ENCODE measurements at places on chromosomes 11 and 22.

- no peak for DNase-seq
These were observed 323 bp upstream of the PANX1 start for GRCh38 chr11:94128291-94128745.

DNA sequence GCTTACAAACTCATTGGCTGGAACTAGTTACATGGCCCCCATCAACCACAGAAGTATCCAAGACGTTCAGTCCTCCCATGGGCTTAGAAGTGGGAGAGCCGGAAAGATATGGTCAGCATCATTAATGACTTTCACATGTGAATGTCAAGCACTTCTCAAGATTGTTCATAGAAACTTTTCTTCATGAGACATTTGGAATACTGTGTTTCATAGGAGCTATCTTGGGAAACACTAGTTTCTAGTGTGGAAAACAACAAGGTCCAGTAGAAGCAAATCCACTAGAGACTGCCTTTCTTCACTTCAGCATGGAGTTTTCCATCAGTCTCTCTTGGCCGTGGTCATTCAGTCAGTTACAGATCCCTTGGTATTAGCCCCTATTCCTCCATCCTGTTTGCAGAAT is 160.9 kb downstream of the C11orf91 start:
- no peak for DNase-seq

- DNase-seq = no peak
These were observed 46.6 kb upstream of the MMP7 start for GRCh38 chr11:102577182-102577581.

- no peak for DNase-seq
These were observed 1106.8 kb upstream of the RAG2 start for GRCh38 chr11:37704791-37705190.

DNA sequence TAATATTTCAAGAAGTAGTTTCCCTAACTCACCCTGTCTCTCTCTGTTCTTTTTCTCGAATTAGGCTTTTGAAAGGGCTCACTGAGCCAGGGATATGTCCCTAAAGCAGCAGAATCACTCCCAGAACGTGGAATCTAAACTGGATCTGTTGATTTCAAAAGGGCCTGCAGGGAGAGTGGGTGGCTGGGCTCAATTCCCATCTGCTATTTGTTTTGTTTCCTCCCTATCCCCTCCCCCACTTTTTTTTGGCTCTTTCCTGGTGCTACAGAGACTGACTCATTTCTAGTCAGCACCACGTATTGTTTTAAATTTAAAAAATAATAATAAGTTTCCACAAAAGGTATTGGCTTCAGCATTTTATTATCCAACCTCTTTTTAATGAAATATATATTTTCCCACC is 961.5 kb downstream of the FAM181B start:
- no peak for DNase-seq
